ENCODE measurements at places on chromosomes 5 and 9.

GRCh38 chr9:126612326-126612812, 1.4 kb upstream of the LMX1B start:
- DNase-seq = no peak

- DNase-seq = no peak
Observed at GRCh38 chr5:123265551-123265950, 157.7 kb downstream of the CEP120 start.

GRCh38 chr5:27315363-27316270, 277.2 kb upstream of the CDH9 start:
- no peak for DNase-seq

GRCh38 chr9:77708064-77708815, 60.1 kb upstream of the GNA14 start:
- DNase-seq = no peak

DNA sequence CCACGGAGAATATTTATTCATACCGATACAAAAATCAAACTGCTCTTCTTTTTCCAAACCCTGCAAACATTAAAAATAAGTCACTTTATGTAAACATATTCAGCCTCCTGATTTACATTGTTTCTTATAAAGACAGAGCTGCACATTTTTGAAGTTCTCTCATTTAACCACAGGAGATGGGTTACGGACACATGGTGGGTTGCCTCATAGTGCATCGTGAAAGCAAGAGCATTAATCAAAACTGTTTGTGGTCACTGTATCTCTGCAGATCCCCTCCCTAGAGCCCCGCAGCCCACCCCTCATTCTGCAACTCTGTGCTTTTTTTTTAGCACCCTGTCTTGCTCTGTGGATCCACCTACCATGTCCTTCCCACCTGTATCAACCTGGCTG, 43.3 kb upstream of the EQTN start:
- DNase-seq = no peak

- no peak for DNase-seq
Observed at GRCh38 chr9:70119786-70120185, 76.1 kb downstream of the MAMDC2 start.

DNA sequence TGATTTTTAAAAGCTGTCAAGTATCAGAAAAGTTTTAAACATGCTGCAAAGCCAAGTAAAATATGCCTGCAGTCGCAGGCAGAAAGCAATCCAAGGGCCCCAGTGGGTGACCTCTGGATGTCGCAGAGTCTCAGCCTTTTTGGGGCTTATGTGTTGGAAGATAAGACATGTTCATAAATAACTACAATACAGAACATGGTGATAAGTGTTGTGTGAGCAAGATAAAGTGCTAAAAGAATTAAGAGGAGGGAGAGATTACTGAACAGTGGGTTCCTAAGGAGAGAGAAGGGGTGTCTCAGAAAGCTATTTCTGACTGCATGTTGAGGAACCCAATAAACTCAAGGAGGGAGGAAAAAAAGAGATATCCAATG, 78.9 kb upstream of the ADRB2 start:
- DNase-seq = no peak

- no peak for DNase-seq
Observed at GRCh38 chr5:92761585-92761984, 819.4 kb downstream of the NR2F1-AS1 start.

DNA sequence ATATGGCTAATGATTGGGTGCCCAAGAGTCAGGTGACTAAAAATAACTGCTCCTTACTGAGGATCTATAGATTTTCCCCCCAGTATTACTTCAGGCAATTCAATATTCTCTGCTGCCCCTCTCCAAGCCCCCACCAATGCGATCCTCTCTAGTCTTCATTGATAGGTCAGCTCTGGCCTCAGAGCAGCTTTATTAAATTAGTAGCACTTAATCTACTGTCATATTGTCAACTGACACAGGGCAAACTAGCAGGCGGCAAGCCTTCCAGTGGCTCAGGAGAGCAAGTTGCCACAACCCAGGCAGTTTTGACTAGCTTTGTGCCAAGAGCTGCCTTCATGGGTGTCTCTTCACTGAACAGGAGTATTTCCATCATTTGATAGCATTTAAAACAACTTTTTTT, 462.9 kb downstream of the BNC2 start:
- no peak for DNase-seq

DNA sequence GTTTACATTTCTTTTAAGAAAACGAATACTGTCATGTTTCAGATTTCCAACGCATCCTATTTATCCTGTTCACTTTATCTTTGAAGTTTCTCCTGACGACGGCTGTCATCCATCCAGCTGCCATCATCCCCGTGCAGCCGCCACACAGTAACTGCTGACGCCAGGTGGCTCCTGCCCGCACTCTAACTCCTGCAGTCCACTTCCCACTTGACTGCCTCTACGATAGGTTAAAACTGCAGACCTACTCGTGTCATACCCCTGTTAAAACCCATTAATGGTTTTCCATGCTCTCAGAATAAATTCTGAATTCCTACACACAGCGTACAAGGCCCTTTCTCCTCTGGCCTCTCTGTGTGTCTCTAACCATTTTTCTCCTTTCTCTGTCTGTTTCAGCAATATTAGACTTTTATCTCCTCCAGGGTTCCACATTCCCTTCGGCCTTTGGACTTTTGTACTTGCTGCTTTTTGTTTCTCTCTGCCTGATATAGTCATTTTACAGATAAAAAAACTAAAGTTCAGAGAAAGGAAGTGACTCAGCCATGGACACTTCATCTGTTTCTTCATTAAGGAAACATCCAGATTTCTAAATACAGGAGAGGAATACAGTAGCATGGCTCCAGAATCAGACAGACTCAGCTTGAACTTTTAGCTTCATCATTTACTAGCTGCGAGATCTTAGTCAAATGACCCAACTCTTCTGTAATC, 84.9 kb downstream of the ADAMTS12 start:
- no peak for DNase-seq

- no peak for DNase-seq
Observed at GRCh38 chr5:56950626-56951125, 1.2 kb downstream of the MIER3 start.

GRCh38 chr5:94442991-94443390, 175.4 kb downstream of the KIAA0825 start:
- no peak for DNase-seq

DNA sequence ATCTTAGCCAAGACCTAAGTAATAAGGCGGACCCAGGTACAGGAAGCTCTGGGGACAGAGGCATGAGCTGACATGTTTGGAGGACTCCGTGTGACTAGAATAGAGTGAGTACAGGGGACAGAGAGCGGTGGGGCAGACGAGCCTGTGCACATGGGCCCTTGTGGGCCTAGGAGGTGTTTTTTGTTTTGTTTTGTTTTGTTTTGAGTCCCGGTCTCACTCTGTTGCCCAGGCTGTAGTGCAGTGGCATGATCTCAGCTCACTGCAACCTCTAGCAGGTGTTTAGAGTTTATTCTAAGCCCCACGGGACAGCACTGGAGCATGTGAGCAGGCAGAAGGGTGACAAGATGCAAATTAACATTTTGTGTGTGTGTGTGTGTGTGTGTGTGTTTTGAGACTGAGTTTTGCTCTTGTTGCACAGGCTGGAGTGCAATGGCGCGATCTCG, 3.1 kb upstream of the EEIG1 start:
- DNase-seq = no peak

DNA sequence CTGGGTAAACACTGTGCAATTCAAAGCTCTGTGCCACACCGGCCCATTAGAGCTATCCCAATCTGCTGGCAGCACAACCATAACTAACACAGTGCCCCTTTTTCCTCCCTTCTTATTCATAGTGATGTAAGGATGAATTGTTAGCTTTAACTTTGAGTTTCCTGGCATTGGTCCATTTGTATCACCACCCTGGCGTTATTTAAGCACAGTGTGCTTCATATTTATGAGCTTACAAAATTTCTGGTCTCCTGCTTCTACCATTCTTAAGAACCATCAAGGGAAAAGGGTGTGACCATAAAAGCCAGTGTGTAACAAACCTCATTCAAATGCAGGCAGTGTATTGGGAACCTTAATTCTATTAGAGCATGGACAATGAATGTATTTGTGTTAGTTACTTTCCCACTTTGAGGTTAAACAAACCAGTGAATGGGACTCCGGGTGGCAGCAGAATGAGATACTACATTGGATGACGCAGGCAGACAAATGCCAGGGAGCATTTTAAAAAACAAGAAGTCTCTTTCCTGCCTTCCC, 222.6 kb downstream of the TMEM161B start:
- DNase-seq = no peak

GRCh38 chr9:621201-621855, 220.2 kb upstream of the DMRT1 start:
- no peak for DNase-seq

DNA sequence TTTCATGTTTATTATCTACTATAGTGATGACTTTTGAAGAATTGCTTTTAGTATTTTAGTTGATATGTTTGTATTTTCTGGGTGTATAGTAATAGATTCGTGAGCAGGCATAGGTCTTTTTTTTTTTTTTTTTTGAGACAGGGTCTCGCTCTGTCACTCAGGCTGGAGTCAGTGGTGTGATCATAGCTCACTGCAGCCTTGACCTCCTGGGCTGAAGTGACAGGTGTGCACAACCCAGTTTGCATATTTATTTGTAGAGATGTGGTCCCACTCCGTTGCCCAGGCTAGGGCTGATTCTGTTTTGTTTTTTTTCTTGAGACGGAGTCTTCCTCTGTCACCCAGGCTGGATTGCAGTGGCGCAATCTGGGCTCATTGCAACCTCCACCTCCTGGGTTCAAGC, 11.9 kb downstream of the ERBIN start:
- DNase-seq = no peak

DNA sequence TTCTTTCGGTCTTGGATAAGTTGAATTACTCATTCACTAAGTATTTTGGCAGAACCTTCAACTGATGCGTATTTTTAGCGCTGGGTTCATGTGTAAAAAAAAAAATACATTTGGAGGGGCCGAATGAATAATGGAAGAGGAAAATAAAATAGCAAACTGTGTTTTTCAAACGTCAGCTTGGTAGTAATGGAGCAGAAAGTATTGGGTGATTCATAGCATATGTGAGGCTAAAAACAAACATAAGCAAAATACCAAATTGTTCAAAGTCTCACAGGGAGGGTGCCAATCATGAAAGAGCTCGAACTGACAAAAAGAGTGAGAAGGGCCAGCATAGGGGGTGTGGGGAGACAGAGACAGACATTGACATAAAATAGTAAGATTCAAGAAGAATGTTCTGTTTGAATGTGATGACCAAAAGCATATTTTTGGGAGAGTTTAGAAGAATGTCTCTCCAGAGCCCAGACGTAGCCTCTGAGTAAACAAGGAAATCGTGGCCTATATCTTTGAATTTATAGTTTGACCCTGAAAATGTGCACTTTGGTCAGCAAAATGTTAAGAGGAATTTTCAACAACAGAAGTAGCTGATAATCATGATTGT, 174.9 kb upstream of the HMHB1 start:
- no peak for DNase-seq

DNA sequence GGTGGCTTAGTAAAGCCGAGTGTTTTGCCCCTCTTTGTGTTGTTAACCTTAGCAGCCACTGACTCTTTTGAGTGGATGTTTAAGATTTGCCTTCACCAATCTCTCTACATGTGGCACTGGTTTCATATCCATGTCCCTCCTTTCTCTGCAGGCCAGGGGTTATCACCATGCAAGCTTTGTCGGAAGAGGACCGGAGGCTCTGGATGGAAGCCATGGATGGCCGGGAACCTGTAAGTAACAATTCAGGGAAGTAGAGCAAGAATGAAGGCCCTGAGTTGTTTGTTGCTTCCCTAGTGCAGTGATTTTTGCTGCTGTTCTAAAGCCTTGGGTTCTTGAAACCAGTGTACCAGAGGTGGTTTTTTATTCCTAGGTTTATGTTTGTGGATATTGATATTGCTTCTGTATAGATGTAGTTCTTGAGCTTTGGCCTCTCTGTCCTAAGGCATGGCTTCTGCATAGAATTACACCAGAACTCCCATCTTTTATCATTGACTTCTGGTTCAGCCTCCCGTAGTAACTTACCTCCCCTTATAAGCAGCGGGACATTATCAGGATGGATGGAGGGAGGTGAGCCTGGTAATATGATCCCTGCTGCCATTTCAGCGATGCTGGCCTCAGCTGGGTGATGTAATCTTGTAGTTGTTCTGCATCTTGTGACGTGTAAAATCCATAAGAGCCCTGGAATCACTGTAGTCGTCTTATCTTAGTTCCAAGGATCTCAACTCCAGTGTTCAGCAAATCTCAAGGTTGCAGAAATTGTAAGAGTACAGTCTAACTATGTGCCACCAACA, 161.9 kb downstream of the ARHGAP26 start:
- no peak for DNase-seq

Data from GOT3 (cell line).